Hair follicle dermal papilla cell (primary cell): ENCODE measurements at places on chromosomes 1 and 21. TPM values are rescaled to one million over a fixed set of nuclear protein-coding genes. Genes with fewer than 3 reads are reported as not detected.

The UTS2 gene
- total RNA-seq: not detected in 2 replicates

The NPPA gene
- total RNA-seq: not detected in 2 replicates

The CFAP410 gene
- 20.1 and 23.9 TPM in 2 replicates for total RNA-seq

The CRP gene
- total RNA-seq: not detected in 2 replicates

The SLAMF9 gene
- total RNA-seq: not detected in 2 replicates

The RAB25 gene
- total RNA-seq: not detected in 2 replicates

The TENT5C gene
- 0.49 and 0.61 TPM in 2 replicates for total RNA-seq

The LEFTY1 gene
- not detected in 2 replicates for total RNA-seq

The PADI2 gene
- 0.32 and 1.2 TPM in 2 replicates for total RNA-seq

The TEDDM1 gene
- total RNA-seq: not detected in 2 replicates

The SNAPIN gene
- 45.8 and 56.8 TPM in 2 replicates for total RNA-seq

The BMP8A gene
- 0.12 and 0.16 TPM in 2 replicates for total RNA-seq

The NCF2 gene
- total RNA-seq: not detected in 2 replicates

The SLC44A5 gene
- 0.12 and 0.49 TPM in 2 replicates for total RNA-seq

The LEFTY2 gene
- not detected in 2 replicates for total RNA-seq

The S100B gene
- 1.1 and 1.5 TPM in 2 replicates for total RNA-seq

The KCNE2 gene
- 0.16 TPM in 1 of 2 replicates, not detected in the other for total RNA-seq

The AVPR1B gene
- not detected in 2 replicates for total RNA-seq

The DYRK3 gene
- total RNA-seq: 29.2 and 30.5 TPM in 2 replicates

The KRTAP7-1 gene
- total RNA-seq: not detected in 2 replicates

The CALML6 gene
- 0.16 and 1.2 TPM in 2 replicates for total RNA-seq

The YIPF1 gene
- 18.8 and 22.4 TPM in 2 replicates for total RNA-seq
